ENCODE measurements at places on chromosomes 1 and 21.

- peak; percentile 19 for DNase-seq
Observed at GRCh38 chr21:24895885-24896734, 711.2 kb downstream of the MRPL39 start.

DNA sequence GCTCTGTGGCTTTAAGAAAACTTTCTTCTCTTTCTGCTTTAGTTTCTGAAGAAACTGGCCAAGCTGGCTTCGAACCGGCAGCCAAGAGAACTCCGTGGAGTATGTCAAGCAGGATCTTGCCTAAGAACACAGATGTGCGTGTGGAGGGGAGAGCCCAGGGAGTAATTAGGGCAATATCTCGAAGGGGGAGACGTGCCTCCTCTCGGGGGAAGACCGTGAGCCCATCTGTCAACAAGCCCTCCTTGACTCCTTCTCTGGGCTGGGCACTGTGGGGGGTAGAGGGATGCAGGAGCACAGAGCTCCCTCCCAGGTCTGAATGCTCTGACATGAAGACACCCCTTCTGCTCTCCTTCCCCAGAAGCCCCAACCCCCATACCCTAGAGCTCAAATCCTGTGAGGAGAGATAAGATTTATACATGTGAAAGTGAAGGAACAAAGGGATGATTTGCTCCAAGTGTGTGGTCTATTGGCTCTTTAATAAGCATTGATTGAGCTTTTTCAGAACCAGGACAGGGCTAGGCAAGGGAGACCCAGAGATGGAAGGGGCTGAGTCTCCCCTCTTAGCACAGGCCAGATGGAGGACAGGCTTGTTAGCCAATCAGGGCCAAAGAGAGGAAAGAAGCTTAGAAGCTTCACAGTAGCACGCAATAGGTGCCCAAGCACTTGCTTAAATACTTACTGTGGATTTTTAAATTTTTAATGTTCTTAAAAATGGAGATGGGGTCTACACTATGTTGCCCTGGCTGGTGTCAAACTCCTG lies 37.5 kb downstream of the EDN2 start:
- DNase-seq: no peak

GRCh38 chr1:65788762-65789161 lies 3.9 kb upstream of the PDE4B start:
- DNase-seq: no peak

- DNase-seq: no peak
Observed at GRCh38 chr1:27588256-27589232, 15.4 kb downstream of the AHDC1 start.

DNA sequence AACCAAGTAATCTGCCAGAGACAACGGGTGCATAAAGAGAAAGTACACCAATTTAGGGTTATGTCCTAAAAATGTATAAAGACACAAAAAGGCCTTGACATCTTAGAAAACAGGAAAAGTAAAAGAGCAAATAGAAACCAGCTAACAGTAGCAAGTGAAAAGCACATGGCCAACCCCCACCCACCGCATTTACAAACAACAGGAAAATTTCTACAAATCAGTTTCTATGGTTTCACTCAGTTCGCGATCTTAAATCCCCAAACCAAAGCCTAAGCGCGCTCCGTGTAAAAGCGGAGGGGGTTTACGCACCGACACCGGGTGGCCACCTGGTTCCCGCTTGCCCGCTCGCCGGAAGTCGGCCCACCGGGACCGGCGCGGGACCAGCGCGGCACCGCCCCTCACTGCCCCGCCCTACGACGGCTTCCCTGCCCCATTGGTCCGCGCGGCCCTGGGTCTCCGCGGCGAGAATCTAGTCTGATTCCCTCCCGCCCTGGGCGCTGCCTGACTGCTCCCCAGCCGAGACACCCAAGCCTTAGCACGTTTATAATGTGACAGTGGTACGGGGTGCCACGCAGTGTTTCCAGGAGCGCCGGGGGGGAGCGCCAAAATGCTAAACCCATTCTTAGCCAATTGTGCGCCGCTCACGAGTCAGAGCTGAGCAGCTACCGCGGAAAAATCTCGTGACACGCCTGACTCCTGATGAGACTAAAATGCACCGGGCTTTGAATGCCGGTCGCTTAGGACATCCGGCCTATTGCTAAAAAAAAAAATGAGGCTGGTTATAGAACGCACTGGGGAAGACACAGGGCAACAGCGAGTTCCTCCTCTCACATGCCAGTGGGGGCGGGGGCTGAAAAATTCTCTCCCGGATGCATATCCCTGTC lies at the start of gene GART:
Gene GART, minus strand, starts transcription at position 362 of the 884 bp plus-strand sequence. CDS start 2,802 bp downstream, outside the sequence.
- DNase-seq: peak; percentile 85

GRCh38 chr1:27971674-27972073 lies 11.9 kb downstream of the XKR8 start:
- DNase-seq: no peak

DNA sequence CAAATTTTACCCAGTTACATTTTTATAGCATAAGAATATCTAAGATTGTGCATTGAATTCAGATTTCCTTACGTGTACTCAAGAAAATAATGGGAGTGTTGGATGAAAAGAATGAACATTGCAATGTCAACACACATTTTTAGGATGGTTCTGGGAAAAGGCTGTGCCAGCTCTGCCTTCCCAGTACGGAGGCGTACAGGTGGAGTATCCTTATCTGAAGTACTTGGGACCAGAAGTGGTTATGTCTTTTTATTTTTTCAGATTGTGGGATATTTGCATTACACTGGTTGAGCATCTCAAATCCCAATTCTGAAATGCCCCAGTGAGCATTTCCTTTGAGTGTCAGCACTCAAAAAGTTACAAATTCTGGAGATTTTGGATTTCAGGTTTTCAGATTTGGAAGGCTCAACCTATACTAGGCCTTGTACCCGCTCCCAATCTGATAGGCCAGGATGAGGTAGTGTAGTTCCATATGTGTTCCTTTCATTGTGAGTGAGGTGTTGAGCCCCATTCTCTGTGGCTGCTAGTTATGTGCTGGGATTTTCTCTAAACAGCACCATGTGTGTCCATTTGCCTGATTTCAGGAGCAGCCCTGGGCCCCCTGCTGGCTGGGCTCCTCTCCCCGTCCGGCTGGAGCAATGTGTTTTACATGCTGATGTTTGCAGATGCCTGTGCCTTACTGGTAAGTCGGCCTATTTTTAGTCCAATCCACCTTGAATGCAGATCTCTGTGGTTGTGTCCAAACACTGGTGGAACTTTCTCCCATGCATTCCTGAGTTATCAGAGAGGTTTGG lies 60.8 kb downstream of the SLC37A1 start:
- no peak for DNase-seq

GRCh38 chr1:43763497-43763973 lies 56.2 kb downstream of the ST3GAL3 start:
- peak; percentile 83 for DNase-seq

- no peak for DNase-seq
Observed at GRCh38 chr1:110187139-110187890, 22.8 kb upstream of the KCNC4 start.

GRCh38 chr1:6141592-6141991 lies 38.5 kb downstream of the CHD5 start:
- DNase-seq: peak; percentile 43

All from KBM-7 (cell line).